HFFc6 (cell line): ENCODE measurements at places on chromosomes 12 and 14.

DNA sequence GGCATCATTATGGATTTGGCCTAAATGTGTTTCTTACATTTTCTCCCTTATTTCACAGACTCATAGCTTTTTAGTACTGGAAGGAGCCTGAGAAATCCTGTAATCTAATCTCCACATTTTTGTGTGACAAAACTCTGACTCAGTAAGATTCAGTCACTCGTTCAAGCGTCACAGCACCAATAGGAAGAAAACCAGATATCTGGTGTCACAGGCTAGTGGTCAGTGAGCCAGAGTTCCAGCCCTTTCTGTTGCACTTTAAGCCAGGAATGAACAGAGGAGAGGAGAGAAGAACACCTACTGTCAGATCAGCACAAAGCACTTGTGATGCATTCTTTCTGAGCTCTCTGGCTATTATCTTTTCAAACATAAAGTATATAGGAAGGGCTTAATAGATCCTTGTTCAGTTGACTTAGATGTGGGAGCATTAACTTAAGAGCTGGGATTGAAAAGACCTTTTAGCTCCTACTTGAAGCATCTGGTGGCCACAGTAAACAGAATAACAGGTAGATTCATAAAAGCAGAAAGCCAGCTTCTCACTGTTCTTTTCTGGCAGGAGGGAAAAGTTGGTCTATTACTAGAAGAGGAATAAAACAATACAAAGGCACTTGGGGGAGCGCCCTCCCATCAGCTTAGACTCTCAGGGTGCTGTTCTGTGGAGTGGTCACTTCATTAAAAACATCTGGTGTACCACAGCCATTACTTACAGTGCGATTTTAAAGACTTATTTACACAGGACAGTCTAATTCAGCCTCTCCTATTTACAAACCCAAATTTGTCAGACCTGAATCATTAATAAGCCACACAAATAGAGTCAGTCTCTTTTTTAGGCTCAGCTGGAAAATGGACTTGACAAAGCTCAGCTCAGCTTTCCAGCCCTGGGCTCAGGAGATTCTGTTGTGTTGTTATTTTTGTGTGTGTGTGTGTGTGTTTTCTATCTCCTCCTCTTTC lies 12.2 kb upstream of the NID2 start:
- peak; percentile 93 for DNase-seq

- peak; percentile 55 for DNase-seq
These were observed 15.1 kb upstream of the GRIP1 start for GRCh38 chr12:66693901-66694513.

- no peak for DNase-seq
These were observed 49.3 kb upstream of the CHST11 start for GRCh38 chr12:104407438-104407837.

DNA sequence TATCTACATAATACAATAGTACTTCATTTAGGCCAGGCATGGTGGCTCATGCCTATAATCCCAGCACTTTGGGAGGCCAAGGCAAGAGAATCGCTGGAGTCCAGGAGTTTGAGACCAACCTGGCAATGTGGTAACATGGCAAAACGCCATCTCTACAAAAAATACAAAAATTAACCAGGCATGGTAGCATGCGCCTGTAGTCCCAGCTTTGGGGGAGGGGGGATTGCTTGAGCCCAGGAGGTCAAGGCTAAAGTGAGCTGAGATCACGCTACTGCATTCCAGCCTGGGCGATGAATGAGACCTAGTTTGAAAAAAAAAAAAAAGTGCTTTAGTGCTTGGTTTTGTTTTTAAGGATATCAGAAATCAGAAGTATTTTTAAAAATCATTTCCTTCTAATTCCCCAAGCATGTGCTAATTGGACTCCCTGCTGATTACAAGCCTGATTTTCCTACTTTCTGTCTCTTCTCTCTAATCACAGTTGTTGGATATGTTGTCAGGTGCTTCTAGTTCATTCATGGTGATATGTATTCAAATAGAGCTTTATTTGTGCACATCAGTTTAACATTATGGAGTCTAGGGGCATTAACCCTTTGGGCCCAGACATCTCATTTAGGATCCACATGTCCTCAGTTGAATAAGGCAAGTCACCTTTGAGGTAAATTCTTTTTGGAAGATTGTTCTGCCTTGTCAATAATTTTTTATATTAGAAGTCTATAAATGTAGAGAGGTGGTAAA lies 7.0 kb upstream of the KRAS start:
- DNase-seq: no peak

DNA sequence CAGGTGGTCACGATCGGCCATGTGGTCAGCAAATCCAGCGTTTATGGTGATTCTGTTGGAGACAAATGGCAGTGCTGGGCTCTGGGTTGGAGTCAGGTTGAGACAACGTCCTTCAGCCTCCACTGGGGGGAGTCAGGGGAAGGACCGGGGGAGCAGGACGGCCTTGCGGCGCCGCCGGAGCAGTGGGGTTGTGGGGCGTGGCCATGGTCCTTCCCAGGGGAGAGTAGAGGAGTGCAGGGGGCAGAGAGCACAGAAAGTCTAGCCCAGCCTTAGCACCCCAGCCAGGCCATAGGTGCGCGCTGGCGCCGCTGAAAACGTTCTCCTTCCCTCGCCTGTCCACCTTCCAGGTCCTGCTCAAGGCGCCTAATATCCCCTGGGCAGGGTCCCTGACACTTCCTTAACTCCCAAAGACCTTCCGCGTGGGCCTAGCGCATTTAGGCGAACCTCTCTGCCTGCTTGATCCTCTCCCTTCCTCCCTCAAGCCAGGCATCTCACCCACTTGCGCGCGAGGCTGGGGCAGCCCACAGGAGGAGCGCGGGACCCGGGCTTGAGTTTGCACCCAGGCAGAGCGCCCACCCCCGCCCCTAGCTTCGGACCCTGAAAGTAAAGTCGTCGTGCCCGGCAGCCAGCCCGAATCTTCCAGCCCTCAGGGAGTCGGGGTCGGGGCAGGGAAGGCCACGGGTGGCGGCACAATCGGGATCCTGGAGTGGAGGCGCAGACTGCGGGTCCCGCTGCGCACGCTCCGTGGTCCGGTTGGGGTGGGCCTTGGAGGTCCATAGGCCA lies 3.1 kb upstream of the KIF26A start:
- DNase-seq: no peak

DNA sequence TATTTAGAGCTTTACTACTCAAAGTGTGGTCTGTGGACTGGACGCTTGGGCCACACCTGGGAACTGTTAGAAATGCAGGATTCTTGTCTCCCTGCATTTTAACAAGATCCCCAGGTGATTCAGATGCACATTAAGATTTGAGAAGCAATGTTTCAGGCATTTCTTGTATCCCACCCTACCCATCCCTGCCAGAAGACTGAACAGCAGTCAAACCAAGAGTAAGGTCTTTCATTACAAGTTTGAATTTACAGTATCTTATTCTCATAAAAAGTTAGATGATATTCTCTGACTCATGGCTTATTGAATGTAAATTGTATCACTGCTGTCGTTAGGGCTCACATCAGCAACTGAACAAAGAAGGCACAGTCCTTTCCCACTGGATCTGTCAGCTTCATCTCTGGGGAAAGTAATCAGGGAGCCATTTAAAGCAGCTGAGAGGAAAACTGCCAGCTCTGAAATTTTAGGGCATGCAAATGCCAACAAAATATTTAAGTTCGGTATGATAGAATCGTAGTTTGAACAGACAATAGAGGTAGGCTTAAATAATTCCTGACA lies 141.1 kb downstream of the AKAP6 start:
- no peak for DNase-seq

DNA sequence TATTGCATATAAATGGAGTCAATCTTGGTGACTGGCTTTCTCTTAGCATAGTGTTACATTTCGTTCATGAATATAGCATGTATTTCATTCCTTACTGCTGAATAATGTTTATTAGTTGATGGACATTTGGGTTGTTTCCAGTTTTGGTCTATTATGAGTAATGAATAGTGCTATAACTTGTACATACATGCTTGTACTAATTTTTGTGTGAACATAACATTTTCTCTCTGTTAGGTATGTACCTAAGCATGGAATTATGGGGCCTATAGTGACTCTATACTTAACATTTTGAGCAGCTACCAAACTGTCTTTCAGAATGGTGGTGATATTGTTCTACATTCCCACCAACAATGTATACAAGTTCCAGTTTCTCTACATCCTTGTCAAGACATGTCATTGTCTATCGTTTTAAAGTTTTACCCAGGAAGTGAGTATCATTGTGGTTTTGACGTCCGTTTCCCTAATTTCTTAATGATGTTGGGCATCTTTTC lies 23.1 kb downstream of the ATP2A2 start:
- peak; percentile 69 for DNase-seq

GRCh38 chr14:99597911-99598600 lies 6.0 kb downstream of the CCDC85C start:
- DNase-seq: no peak

DNA sequence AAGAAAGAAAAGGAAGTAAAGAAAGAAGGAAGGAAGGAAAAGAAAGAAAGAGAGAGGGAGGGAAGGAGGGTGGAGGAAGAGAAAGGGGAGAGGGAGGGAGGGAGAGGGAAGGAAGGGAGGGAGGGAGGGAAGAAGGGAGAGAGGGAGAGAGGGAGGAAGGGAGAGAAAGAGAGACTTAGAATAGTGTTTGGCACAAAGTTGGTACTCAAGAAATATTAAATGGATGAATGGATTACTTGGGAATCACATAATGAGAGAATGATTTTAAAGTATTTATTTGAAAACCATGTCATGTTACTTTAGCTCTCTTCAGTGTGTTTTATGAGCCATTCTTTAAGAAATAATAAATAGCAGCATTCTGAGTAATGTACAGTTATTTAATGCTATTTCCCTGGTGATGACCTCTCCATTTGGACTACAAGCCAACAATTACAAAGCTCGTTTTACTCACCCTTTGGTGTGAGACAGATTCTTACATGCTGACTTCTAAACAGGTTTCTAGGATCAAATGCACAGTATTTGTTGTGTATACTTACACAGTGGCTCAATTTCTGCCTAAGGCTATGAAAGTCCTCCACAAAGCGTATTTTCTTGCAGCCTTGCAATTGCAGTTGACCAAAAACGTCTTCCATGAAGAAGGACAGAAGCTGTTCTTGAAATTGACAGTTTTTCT lies 861 bp downstream of the IL26 start:
- DNase-seq: peak; percentile 79

DNA sequence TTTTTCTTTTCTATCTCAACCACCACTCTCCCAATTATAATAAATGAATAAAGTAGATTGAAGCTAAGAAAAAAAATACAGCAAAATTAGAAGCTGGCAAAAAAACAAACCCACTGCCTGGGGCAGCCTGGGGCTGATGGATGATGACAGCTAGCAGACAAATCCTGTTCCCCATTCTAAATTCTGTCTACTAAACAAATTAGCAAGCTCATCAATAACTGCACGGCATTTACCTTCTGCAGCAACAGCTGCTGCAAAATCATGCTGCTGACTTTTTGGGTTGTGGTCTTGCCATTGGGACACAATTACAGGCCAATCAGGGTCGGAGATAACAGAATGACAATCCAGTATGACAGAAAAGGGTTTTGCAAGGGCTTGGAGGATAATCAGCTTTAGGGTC lies 443.6 kb upstream of the SOX5 start:
- no peak for DNase-seq

DNA sequence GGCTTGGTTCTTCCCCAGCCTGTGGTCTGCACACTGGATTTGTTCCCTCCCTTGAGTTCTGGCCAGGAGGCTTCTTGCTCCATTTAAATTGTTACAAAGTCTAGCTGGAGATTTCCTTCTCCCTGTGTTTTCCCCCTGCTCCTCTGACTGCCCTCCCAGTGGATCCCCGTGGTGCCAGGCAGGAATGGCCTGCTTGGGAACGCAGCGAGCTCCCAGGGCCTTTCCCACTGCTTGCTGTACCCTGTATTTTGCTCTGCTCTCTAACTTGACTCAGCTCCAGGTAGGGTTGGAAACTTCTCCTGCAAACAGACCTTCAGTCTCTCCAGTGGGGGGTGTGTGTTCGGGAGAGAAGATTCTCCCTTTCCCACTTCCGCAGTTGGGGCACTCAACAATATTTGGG lies 349.2 kb upstream of the FBXO33 start:
- no peak for DNase-seq

- DNase-seq: no peak
These were observed 7.3 kb downstream of the TM7SF3 start for GRCh38 chr12:27006797-27007467.

DNA sequence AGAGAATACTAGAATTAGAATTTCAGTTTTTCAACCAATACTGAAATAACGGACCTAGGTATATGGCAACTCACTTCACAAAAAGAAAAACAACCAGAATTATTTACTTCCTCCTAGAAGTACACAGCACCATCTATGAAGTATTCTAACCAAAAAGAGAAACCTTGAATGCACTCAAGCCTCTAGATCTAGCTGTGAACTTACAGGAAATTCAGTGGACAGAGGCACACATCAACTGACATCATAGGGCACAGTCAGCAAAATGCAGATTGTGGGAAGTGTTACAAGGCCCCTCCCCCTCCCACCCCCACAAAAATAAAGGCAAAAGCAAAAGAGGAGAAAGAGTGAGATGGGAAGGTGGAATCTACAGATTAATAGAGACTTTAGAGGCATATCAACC lies 102.4 kb downstream of the TMTC1 start:
- DNase-seq: no peak
